D721Med (cell line): ENCODE measurements at places on chromosomes 5 and 9.

- no peak for DNase-seq
Measured at GRCh38 chr5:10525124-10525495, 38.8 kb upstream of the ANKRD33B start.

- DNase-seq = no peak
Measured at GRCh38 chr9:97904725-97905124, 17.6 kb downstream of the TRMO start.

DNA sequence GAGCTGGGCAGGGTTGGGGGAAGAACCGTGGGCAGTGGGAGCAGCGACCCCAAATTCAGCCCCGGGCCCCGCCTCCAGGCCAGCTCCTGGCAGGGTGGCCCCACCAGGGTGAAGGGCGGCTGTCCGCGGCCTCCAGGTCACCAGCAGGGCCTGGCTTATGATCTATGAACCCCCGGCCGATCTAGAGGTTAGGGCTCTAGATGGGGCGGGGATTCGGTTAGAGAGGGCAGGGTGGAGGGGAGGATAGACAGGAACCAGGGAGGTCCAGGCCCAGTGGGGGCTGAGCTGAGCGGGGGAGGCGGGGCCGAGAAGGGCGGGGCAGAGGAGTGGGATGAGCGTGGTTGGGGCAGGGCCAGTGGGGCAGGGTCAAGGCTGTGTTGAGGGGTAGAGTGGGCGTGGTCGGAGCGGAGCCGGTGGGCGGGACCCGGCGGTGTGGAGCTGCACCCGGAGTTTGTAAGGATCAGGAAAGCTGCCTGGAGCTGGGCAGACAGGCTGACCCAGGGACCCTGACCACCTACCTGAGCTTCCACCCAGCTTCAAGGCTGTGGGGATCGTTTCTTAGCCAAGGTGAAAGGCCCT, 29.3 kb upstream of the OBP2B start:
- no peak for DNase-seq

DNA sequence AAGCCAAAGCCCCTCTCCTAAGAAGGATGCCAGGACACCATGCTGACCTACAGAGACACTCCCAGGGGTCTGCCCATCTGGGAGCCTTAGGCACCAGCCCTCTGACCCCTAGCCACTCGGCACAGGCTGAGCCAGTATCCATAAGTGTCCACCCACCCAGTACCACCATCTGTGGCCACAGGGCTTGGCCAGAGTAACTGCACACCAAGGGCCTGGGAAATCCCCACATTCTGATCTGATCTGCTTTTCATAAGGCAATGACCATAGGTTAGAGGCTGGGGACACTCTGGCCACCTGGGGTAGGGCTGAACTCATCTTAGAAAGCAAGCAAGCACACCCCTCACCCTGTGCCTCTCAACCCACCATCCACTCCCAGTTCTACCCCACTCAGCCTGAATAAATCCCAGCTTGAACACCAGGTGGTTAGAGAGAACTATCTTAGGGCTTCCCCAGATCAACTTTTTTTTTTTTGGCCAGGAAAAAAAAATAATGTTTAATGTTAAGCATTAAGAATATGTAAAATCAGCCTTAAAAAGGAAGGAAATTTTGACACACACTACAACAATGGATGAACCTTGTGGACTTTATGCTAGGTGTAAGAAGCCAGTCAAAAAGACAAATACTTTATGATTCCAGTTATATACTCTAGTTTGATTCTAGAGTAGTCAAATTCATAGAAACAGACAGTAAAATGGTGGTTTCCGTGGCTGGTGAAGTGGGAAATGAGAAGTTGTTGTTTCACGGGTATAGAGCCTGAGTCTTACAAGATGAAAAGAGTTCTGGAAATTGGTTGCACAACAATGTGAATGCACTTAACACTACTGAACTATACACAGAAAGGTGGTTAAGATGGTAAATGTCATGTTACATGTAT, 6.2 kb downstream of the GNPDA1 start:
- no peak for DNase-seq

DNA sequence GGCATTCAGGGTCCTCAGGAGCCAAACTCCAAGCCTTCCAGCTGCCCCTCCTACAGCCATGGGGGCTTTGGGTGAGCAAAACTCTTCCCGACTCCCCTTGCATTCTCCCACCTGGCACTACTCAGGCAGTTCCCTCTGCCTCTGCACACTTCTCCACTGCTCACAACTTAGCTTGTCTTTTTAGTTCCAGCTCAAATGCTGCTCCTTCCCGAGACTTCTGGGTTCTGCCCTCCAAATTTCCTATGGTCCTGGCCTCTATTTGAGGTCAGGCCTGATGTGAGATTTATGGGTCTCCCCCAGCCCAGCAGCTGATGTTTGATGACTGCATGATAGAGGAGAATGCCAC, 5.7 kb upstream of the SLC25A48 start:
- DNase-seq = no peak

GRCh38 chr9:131810351-131811170, 70.7 kb upstream of the RAPGEF1 start:
- DNase-seq = no peak
